ENCODE measurements at places on chromosomes 3 and 15.
A peak's percentile ranks its signal among the peaks of the same experiment; 100 is the strongest.

DNA sequence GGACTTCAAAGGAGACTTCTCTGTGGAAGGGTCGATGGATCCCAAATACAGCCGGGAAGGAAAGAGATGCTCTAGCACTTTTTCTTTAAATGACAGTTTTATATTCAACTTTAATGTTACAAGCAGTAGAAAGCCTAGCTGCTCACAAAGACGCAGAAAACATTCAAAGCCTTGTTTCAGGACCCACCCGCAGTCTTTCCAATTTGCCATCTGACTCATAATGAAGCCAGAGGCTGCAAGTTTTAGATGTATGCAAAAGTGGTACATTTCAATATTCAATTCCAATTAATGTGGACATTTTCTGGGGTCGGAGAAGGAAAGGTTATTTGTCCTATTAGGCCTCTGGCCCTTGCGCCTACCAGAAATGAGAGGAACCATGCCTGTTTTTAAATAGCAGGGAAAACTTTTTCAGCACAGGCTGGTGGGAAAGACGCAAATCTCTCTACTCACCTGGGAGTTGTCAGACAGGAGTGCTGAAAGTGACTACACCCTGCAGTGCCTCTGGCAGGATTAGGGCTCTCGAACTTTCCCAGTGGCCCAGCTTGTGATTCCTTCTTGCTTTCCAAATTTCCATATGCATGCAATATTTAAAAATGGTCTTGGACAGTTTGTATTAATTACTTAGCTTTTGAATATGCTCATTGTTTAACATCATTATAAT lies 117.4 kb upstream of the MBNL1 start:
- peak; percentile 16 for DNase-seq

DNA sequence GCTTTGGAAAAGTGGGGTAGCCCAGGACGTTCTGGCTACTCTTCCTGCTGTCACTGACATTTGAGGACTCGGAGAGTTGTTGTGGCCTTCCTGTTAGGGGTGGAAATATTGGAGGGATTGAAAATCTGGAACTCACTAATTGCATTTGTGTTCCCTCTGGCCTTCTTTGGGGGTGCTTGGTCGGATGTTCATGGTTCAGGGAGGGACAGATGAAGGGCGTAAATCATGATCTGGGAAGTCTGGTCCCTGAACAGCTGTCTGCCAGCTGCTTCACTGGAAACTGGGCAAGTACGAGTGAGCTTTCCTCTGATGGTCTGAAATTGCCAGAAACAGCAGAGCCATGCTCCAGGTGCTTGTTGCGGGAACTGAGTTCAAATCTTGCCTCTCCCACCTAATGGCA lies 327.8 kb upstream of the C2CD4B start:
- DNase-seq: no peak

DNA sequence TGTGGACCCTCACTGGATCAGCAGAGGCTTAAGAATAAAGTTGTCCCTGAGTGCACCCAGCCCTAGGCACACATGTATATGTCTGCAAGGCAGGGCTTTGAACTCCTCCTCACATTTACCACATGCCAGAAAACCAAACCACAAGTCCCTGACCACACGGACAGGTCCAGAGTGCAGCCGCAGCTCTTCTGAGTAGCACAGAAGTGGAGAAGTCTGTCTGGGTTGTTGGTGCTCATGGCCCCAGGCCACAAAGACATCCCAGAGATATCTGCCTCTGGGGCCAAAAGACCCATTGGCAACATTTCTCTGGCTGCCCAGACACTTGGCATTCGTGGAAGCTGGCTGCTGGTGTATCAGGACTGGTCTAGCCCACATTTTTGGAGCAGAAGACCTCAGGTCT lies 17.4 kb downstream of the SUSD5 start:
- no peak for DNase-seq

GRCh38 chr15:55859681-55860080 lies 116.7 kb upstream of the PRTG start:
- DNase-seq: no peak

- DNase-seq: no peak
These were observed 12.2 kb upstream of the RASGRP1 start for GRCh38 chr15:38576837-38577236.

DNA sequence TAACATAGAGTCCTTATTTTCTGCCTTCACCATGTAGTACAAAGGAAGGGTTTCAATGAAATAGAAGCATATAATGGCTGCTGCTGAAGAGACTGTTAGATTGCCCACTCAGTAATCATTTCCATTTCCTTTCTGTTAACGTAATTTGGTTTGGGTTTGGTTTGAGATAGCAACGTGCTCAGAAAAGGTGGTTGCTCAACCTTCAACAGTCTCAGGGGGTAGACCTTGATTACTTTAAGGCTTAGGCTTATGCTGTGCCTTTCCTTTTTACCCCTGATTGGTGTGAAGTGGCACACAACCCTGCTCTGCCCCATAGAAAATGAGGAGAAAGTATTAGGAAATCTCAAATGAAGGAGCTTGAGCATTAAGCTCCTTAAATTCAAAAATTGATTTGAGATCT lies 163.7 kb upstream of the TP63 start:
- DNase-seq: no peak

GRCh38 chr3:127368186-127369032 lies 80.6 kb upstream of the PRR20G start:
- no peak for DNase-seq

DNA sequence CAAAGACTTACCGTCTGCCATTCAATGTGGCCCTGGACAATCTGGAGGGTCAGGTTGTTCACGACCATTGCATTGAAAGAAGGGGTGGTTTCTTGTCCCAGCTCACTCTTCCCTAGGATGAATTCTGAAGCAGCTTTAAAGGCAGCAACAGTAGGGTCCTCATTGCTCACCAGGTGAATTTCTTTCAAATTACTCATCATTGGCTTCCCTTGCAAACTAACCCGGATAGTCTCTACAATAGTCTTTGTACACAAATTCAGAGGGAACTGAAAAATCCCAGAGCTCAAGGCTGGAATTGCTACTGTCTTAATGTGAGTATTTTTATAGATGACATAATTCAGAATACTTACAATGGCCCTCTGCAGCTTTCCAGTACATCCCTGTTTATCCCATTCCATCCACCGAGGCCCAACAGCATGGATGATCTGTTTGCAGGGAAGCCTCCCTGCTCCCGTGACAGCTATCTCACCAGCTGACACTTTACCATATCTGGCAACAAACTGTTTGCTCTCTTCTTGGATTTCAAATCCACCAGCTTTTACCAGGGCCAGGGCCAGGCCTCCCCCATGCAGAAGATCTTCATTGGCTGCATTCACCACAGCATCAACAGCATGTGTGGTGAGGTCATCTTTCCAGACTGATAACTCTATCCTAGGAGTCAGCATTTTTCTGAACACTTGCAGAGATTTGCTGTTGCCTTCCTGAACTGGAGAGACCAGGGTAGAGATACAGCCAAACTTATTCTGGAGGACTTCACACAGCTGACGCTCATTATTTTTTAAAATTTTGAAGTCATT lies 8.6 kb downstream of the PARP9 start:
- DNase-seq: no peak

- DNase-seq: no peak
These were observed 40.5 kb downstream of the ARMC8 start for GRCh38 chr3:138227650-138228049.

GRCh38 chr15:76206325-76206976 lies 104.8 kb downstream of the ETFA start:
- DNase-seq: no peak

GRCh38 chr3:66490214-66490613 lies 10.6 kb downstream of the LRIG1 start:
- DNase-seq: no peak

- no peak for DNase-seq
These were observed 346.1 kb downstream of the SI start for GRCh38 chr3:164732166-164732565.

DNA sequence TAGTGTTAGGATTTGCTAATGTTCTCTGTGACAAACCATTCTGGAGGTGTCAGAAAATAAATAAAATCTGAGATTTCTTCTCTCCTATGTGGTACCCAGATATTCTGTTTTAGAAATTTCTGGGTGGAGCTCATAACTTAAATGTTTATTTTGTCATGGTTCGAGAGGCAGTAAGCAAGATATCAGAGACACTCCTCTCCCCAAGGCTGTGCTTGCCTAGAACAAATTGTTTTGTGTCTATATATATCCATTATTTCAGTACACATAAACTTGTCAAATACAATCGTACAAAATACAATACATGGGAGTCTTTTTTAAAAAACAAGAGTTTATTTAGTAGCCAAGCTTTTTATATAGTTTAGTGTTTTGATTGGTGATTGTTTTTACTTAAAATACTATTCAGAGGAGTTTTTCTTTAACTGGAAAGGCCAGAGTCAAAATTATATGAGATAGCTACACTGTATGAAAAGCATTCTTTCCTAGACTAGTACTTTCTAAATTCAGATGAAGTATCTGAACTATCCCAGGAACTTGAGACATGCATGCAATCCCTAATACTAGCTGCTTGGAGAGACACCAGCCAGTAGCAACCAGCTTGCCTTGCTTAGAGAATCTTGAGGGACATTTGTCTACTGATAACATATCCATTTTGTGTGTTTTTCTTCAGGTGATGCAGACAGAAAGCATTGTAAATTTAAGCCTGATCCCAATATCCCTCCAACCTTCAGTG lies 4.7 kb downstream of the EXOG start:
- no peak for DNase-seq

GRCh38 chr15:36863570-36863969 lies 236.8 kb downstream of the MEIS2 start:
- no peak for DNase-seq

GRCh38 chr3:48983096-48983495 lies 6.9 kb upstream of the P4HTM start:
- no peak for DNase-seq

DNA sequence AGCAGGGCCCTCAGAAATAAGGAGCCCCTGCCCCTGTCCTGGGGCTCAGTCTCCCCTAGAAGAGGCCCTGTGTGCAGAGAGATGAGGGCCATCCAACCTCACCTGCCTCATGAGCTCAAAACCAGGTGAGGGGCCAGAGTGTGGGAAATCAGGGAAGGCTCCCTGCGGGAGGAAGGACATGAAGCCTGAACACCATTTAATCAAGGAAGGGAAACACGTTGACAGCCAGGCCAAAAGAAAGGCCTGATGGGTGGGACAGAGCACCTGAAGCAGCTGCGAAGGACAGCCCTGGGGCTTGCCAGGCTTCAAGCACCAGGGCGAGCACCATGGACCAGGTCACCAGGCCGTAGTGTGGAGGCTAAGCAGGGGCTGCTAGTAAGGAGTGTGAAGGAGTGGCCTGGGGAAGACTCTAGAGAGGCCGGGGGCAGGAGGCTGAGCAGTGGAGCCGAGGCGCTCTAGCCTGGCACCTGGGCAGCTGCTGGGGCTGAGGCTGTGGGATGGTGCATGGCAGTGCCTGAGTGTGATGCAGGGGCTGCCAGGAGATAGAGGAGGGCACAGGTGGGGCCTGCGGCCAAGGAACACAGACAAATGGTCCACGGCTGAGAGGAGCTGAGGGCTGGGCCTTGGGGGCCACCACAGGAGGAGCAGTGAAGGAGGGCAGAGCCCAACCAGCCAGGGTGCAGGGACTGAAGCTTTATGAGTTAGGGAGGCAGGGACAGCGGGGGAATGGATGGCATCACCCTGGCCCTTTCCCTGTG lies 16.1 kb downstream of the ACAA1 start:
- DNase-seq: no peak

GRCh38 chr3:182967218-182968204 lies 12.8 kb downstream of the DCUN1D1 start:
- DNase-seq: no peak

DNA sequence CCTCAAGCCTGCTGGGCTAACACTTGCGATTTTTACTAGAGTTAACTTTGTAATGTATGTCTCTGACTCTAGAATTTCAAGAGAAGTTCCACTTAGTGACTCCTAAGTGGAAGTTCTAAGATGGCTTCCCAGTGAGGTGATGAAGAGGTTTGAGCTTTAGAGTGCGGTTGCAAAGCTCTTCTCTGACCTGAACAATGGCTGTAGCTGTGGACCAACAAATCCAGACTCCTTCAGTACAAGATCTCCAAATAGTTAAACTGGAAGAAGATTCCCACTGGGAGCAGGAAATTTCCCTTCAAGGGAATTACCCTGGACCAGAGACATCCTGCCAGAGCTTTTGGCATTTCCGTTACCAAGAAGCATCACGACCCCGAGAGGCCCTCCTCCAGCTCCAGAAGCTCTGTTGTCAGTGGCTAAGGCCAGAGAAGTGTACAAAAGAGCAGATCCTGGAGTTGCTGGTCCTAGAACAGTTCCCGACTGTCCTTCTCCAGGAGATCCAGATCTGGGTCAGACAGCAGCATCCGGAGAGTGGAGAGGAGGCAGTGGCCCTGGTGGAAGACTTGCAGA lies 22.3 kb downstream of the WDR73 start:
- DNase-seq: no peak

GRCh38 chr3:101512646-101513418 lies at the start of gene SENP7:
SENP7 (minus strand) TSS chr3:101513212; CDS start chr3:101513130, 82 bp downstream.
- peak; percentile 89 for DNase-seq

DNA sequence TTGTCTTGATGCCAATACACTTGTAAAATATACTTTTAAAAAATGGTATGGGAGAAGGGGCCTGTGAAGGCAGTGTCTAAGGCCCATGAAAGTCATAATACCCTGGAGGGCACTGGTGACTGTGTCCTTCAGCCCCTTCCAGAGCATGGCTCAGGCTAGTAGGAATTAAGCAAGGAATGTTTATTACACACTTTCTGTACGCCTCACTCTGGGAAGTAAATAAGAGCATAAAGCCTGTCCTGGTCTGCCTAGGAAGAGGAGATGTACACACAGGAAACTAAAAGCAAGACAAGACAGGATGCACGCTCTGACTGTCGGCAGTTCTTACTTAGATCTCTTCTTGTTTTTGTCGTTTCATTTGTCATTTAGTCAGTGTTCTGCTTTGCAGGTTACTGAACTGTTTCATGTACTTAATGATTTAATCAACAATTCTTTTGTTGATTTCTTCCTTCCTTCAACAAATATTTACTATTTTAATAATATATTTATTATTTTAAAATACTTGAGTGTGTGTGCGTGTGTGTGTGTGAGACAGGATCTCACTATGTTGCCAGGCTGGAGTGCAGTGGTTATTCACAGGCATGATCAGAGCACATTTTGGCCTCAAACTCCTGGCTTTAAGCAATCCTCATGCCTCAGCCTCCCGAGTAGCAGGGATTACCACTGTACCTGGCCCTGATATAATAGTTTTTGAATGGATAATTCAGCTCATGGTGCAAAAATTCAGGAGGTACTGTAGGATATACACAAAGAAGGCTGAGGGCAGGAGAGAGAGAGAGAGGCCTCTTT lies 9.0 kb upstream of the SMAD6 start:
- DNase-seq: no peak

- DNase-seq: no peak
These were observed 96.7 kb upstream of the PPP2R3A start for GRCh38 chr3:135868801-135869200.

- peak; percentile 43 for DNase-seq
These were observed 55.4 kb upstream of the SNRPN start for GRCh38 chr15:24899367-24899766.

DNA sequence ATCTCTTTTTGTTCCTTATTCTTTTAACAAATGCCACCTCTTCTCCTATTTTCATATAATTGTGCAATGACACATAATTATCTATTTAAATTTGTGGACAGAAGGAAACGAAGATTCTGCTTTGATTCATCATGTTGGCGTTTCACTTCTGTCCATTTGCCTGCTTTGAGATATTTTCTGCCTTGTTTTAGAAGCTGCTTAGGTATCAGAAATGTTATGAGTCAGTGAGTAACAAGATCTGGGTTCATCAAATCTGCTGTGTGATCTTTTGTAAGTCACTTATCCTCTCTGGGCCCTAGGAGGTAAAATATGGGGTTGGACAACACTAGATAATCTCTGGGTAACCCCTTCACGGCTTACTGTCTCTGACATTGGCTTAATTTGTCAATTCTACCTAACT lies 7.3 kb upstream of the MINDY4B start:
- DNase-seq: no peak

GRCh38 chr15:73440571-73440970 lies 2.4 kb upstream of the REC114 start:
- no peak for DNase-seq
